IPS DF 19.7 (cell line): ENCODE measurements at places on chromosomes 16 and 17.

GRCh38 chr16:19718624-19718965, 524 bp downstream of the IQCK start:
- no peak for DNase-seq

GRCh38 chr17:57823469-57824401, 26.1 kb downstream of the MRPS23 start:
- DNase-seq, result no peak

GRCh38 chr16:89552913-89553312, 7.6 kb upstream of the RPL13 start:
- DNase-seq, result no peak

DNA sequence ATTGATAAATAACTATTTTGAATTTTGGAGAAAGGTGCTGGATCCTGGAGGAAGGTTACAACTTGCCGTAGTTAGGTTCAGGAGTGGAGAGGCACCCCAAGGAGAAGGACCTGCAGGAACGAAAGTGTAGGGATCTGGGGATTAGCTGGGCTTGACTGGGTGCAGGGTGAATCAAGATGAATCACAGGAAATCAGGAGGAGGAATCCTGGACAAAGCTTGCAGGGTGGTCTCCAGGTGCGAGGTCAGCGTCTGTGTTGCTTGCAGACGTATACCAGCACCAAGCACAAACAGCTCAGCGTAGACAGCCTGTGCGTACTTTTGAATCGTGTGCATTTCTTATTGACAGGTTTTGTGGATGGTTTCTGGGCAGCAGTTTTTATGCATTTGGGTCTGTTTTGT, 144.3 kb downstream of the MSI2 start:
- DNase-seq, result no peak

DNA sequence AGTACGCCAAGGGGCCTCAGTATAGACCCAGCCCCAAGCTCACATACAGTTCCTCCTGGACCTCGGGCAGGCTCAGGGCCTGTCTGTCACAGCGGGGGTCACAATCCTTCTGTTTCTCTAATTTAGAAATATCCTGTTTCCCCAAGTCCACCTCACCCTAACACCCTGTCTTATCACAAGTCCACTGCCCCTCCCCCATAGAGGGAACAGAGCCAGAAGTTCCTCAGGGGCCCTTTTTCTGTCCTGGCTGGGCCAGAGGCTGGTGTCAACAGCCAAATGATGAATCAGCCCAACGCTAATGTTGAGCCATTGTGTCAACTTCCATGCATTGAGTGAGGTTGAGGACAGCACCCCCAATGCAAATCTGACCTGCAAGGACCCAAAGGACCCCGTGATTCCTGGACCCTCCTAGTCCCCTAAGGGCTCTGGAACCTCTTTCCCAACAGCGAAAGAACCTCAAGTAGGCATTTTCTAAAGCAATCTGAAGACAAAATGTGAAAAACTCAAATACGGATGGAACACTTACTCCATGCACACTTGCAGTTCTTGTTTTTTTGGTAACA, 58.6 kb downstream of the PECAM1 start:
- DNase-seq, result no peak
